NCI-H1105 (cell line): ENCODE measurements at places on chromosomes 13 and 19.

DNA sequence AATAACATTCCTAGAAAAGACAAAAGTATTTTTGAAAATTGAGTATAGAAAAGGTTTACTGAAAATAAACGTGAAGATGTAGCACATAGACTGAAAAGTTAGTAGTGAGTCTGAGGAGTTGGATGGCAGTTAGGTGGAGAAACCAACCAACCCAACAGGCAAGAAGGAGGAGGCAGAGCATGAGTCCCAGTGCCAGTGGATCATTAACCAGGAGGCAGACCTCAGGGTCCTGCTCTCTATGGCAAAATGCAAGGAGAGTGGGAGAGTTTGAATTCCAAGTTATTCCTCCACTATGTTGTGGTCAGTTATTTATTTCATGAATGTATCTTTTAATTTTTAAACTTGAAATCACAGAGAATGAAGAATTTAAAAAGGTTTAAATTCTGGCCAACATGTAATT is 446.4 kb downstream of the GPC6 start:
- no peak for DNase-seq

- DNase-seq: no peak
These were observed 50.7 kb downstream of the GAS6 start for GRCh38 chr13:113813070-113813748.

- no peak for DNase-seq
These were observed 121.7 kb downstream of the FNDC3A start for GRCh38 chr13:49097374-49097773.

- DNase-seq: no peak
These were observed 11.8 kb upstream of the CD70 start for GRCh38 chr19:6602729-6603114.

- no peak for DNase-seq
These were observed 1.4 kb upstream of the GPR183 start for GRCh38 chr13:99308471-99309087.

- DNase-seq: no peak
These were observed 1.2 kb downstream of the SEMA6B start for GRCh38 chr19:4557971-4558941.

DNA sequence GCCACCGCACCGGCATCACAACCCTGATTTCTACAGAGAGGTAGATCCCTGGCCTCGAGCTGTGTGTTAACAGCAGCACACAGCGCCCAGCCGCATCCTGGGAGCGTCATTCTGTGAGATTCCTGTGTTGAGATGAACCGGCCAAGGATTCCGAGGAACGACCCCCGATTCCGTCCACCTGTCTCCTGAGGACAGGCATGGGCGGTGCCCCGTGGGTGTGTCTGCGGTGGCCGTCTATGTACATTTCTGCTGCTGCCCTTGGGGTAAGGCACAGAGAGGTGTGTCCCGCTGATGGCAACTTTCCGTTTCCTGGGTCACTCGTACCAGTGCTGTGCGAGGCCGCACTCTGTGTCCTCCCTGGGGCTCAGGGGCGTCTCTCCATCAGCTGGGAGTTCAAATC is 16.1 kb upstream of the F2RL3 start:
- no peak for DNase-seq

- no peak for DNase-seq
These were observed 15.2 kb downstream of the PLEKHF1 start for GRCh38 chr19:29680447-29680846.

GRCh38 chr13:101830035-101830434 is 377.6 kb downstream of the ITGBL1 start:
- no peak for DNase-seq

GRCh38 chr13:59413126-59413525 is 750.6 kb downstream of the DIAPH3 start:
- no peak for DNase-seq

DNA sequence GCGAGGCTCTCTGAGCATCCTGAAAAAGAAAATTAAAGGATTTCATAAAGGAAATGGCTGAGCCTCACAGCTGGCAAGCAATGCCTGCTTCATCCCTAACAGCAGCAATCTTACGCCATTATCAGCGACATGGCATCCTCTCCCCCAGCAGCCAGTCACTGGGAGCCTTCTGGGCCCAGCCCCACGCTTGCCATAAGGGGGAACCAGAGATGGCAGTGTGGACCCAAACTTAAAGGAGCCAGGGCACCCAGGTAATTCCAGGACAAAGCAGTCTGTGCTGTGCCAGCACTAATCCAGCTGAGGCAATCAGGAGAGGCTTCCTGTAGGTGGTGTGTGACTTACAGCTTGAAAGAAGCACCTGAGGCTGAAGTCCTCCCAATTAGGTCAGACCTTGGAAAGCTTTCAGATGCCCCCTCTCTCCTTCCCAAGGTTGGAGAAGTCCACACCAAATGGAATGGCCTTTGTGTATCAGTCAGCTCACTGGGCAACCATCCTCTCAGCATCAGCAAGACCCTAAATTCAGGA is 10.3 kb downstream of the VSTM2B start:
- no peak for DNase-seq

DNA sequence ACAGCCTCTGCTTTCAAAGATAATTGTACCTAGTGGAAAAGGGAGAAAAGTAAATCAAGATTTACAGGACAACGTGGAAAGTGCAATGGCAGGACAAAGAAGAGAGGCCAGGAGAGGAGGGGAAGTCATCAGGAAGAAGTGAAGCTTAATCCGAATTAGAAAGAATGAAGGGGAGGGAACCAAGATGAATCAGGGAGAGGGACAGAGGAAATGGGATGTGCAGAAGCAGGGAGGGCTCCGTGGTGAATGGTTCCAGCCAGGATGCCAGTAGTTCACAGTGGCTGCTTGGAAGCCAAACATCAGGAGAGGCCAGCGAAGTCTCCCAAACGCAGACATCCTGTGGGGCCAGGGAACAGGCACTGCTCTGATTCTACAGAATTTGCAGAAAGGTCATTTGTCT is 144.4 kb downstream of the LIG4 start:
- DNase-seq: no peak

GRCh38 chr13:88840085-88840484 is 1168.9 kb downstream of the SLITRK5 start:
- DNase-seq: no peak

- no peak for DNase-seq
These were observed 34.9 kb upstream of the MCF2L start for GRCh38 chr13:112934078-112934477.

- no peak for DNase-seq
These were observed 108.0 kb downstream of the KCTD15 start for GRCh38 chr19:33904681-33905080.

DNA sequence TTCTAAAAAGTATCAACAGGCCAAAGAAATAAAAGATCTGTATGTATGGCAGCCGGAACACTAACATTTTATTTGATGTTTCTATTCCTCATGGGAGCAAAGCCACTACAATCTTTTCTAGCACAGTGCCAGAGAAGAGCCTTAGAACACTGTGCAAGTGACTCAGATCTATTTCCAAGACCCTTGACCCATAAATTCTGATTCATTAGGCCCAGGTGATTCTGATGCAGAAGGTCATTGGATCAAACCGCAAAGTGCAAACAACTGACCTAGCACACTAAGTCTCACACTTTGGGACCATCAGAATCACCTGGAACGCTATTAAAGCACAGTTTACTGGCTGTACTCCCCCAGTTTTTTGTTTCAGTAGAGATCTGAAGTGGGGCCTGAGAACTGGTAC is 87.6 kb downstream of the MYCBP2 start:
- DNase-seq: no peak

- no peak for DNase-seq
These were observed 214.8 kb downstream of the LMO7 start for GRCh38 chr13:75850916-75851315.

- peak; percentile 86 for DNase-seq
These were observed 18.1 kb upstream of the ARL11 start for GRCh38 chr13:49610176-49610575.

- DNase-seq: no peak
These were observed at the start of gene FCGBP for GRCh38 chr19:39934584-39935363. FCGBP (minus strand) TSS chr19:39934634.

DNA sequence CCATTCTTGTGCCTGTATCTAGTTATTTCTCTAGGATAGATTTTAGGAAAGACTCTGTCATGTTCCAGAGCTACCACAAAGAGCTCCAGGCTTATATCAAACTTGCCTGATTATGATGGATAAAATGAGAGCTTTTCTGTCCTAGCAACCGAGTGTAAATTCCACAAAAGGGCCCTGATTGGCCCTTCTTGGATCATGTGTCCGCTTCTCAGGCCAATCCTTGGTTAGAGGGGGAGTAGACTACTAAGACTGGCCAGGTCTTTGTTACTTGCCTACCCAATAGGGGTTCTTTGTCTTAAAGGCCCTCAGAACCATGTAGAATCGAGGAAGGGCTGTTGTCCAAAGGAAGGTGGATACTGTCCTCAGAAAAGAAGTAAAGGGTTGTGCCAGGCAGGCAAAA is 2.4 kb downstream of the DHX34 start:
- DNase-seq: no peak

- no peak for DNase-seq
These were observed 301.4 kb downstream of the SLITRK5 start for GRCh38 chr13:87972568-87972967.

DNA sequence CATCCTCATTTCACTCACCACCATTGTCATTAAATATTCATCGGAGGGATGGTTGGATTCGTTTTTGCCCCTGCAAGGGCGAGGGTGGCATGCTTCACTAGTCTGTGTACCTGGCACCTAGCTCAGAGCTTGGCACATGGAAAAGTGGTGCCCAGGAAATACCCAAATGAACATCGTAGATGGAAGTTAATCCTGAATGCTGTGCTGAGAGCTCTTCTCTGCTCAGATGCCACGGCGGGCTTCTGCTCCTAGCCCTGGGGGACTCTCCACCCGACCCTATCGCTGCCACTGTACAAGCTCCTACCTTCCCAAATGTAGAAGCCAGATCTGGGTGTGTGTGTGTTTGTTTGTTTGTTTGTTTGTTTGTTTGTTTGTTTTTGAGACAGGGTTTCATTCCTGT is 113.0 kb upstream of the ZNF507 start:
- no peak for DNase-seq

DNA sequence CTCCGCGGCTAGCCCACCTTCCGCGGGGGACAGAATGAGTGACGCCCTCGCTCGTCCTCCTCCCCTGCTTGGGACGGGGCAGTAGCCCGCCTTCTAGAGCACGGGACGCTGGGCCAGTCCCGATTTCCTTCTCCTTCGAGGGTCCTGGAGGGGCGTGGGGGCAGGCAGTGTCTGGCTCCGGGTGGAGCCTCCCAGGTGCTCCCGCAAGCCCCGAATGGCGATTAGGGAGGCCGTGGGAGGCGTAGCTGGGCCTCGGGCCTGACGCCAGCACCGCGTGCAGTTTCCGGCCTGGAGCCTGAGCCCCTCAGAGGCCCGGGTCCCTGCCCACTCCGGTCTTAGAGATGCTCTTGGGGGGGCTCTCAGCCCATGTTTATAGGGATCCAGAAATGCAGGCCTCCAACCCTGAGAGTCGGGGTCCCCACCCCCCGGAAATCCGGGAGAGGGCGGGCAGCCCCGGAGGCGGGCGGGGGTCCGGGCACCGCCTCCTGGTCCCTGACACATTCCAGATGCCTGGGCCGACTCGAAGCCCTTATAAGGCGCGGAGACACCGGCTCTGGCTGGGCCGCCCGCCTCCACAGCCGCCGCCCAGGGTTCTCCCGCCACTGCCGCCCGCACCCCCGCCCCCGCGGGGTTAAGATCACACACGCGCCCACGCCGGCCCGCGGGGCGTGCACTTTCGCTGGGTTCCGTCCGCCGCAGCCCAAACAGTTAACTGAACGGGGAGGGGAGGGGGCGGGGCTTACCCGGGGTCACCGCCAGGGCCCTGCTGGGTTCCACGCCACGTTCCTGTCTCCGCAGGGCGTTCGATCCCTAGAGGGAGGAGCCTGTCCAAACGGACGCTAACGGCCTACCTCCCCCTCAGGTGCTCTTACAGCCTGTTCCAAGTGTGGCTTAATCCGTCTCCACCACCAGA is 1.5 kb downstream of the MYADM start:
- DNase-seq: peak; percentile 1

GRCh38 chr19:10026744-10027143 is 13.5 kb downstream of the RDH8 start:
- DNase-seq: no peak

DNA sequence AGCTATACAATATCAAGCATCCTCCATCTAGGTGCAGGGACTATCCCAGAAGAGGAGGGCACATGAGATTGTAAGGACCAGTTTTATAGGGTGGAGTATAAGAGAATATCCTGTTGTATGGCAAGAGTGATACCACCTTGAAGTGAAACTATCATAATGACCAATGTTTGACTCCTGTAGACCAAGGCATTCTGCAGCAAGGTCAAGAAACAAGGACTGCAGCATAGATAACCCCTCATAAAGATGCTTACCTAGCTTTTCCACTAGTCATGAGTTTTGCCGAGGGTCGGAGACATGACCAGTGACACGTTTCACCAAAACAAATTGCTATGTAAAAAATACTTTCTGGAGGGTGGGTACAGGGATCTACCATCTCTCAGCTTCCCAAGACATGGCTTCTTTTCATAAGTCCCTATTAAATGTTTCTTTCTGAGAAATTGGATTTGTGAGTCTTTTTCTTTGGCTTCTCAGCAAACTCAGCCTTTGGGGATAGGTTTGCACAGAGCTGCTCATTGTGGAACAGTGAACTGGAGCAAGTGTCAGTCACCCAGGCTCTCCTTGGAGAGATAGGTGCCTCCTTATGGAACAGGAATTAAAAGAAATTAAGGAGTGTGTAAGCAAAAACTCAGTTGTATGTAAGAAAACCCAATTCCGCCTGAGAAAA is 28.2 kb upstream of the CYSLTR2 start:
- DNase-seq: no peak

- peak; percentile 64 for DNase-seq
These were observed 4.4 kb upstream of the KCNN4 start for GRCh38 chr19:43784981-43785808.

DNA sequence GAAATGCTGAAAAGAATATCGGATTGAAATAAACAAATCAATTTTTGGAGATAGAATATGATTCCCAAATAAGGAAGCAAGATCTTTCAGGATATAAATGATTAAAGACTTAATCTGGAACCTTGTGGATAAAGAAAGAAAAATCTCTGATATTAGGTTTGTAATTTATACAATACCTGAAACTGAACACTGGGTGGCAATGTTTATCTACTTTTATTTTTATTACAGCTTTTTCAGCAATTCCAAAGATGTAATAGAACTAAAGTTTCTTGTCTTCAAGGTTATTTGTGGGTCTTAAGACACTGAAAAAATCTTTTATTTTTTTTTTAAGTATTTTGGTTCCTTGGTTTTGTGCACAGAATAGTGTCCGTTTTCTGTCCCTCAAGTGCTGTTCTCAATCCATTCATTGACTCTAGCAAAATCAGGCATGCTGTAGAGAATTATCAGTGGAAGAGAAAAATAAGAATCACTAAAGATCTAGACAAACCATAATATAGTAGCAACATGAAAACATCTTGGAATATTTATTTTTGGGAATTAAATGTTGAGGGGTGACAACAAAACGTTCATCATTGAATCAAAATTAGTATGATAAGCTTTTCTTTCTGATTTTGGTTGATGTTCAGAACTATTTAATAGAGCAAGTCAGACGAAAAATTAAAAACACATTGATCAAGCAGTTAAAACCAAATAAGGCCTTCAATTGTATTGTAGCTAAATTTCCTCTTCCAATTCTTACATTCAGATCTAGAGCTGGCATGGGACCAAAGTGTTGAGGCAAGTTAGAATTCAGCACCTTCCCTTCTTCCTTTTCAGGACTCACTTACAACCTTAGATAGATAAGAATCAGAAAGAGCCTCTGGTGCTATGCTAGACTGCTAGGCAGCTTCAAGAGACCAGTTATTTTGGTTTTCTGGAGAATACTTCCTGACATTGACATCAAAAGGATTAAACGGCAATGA is 704.4 kb upstream of the PCDH20 start:
- peak; percentile 34 for DNase-seq
